HTR-8/SVneo (cell line): ENCODE measurements at places on chromosomes 16 and 17.

DNA sequence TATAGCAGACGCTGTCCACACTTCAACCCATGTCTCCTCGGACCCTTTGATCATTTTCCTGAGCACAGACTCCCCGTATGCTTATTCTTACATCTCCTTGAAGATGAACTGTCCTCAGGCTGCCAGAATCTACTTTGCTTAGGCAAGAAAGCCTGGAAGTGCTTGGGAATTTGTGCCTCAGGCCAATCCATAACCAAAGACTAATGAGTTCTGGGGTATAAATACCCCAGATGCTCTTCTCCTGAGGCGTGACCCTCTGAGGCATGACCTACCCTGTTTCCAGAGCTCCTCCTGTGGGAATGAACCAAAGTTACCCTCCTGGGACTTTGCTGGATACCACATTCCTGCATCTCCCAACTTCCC, 10.1 kb upstream of the TEKT3 start:
- no peak for DNase-seq

DNA sequence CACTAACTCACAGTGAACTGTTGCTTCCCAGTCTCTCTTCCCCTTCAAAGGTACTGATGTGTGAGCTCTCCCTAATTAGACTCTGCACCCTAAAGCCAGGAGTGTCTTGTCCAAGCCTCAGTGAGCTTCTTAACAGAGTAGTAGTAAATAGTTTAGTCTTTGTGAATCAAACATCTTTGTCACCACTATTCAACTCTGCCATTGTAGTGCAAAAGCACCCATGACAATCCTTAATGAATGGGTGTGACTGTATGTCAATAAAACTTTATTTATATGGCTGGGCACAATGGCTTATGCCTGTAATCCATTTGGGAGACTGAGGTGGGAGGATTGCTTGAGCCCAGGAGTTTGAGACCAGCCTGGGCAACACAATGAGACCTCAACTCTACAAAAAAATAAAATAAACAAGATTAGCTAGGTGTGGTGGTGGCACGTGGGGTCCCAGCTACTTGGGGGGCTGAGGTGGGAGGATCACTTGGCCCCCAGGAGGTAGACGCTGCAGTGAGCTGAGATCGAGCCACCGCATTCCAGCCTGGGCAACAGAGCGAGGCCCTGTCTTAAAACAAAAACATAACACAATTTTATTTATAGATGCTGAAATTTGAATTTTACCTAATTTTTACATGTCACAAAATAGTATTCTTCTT, 45.5 kb upstream of the TNRC6A start:
- no peak for DNase-seq

GRCh38 chr17:10785295-10785694, 18.6 kb downstream of the TMEM238L start:
- DNase-seq: no peak

- no peak for DNase-seq
Observed at GRCh38 chr17:43718544-43718943, 40.0 kb downstream of the SOST start.

DNA sequence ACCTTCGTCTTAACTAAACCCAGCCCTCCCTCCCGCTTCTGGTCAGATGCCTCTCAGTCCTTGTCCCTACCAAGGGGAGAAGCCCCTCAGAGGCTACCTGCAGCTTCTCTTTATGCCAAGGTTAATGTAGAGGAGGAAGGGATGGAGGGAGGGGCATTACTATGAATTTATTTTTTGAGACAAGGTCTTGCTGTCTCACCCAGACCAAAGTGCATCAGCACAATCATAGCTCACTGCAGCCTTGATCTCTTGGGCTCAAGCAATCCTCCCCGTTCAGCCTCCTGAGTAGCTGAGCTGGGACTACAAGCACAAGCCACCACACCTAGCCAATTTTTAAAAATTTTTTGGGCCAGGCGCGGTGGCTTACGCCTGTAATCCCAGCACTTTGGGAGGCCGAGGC, 15.3 kb downstream of the EPOP start:
- no peak for DNase-seq

DNA sequence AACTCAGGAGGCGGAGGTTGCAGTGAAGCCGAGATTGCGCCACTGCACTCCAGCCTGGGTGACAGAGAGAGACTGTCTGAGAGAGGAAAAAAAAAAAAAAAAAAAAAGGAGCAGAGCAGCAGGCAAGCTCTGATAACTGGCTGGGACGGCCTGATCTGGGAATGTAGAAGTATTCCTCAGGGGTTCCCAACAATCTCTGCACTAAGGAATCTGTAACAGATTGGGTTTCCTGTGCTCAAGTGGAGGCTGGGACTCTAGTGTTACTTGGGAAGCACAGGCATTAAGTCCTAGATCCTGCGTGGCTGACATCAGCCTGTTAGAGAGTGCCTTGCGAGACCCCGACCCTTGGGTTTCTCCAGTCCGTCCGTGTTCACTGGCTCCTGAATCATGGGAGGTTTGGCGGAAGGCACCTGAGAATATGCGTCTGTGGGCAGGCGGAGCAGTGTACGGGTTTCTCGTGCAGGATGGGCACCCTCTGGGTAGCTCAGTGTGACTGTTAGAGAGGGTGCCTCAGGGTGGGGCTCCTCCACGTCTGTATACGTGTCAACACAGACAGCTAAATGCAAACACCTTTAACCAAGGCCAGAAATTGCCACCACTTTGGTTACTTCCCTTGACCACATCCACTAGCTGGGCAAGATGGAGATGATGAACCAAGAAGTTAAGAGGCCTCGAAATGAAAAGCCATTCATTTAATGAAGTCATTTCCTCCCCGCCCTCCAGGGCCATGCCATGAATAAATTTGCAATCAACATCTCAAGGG, 174.9 kb upstream of the RPL38 start:
- DNase-seq: no peak
